ENCODE measurements at places on chromosomes 7 and 10. TPM values are rescaled to one million over a fixed set of nuclear protein-coding genes. Genes with fewer than 3 reads are reported as not detected.

DNA sequence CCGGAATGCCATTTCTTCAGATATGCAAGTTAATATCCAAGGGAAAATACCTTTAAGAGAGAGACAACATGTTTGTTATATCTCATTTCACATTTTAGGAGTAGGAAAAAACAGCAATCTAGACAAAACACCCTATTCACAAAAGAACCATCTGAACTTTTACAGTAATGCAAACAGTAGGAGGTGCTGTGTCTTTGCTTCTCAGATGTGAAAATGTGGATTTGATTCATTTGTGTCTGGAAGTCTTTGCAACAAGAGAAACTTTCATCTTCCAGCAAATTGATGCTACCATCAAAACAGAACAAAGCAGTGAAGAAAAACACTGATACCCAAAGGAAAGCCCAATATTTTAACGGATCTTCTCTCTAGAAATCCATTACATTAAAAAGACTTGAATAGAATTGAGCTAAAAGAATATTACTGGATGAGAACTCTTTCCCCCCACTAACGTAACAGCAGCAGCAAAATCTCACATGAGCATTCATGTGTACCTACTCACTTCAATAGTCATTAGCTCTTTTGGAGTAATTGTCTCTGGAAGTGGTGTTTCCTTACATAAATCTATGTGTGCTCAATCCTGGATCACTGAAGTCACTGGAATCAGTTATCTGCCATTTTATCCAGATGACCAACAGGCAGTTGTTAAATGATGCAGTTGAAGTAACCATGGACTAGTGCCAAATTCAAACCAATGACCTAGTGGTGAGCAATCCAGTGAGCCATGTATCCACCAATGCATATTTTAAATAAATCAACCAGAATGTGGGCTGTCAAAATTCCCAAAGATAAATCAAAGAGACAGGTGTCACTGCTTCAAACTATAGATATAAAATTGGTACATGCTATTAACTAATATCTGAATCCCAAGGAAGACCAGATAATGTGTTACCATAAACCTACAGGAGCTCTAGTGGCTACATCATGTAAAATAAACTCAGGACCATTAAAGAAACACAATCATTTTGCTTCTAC lies 1.8 kb downstream of the SEMA3C start:
- H3K36me3 ChIP-seq = no peaks in the 10 kb centered on the region
- H3K4me3 ChIP-seq = peak overlapping the region; percentile 27

- no peaks in the 10 kb centered on the region for H3K4me1 ChIP-seq
- no peak overlapping the region for H3K4me3 ChIP-seq
- no peaks in the 10 kb centered on the region for H3K36me3 ChIP-seq
- DNase-seq = no peak
- peaks cover 11% of the 10 kb centered on the region for H3K27me3 ChIP-seq
Measured at GRCh38 chr7:131664570-131664969, 108.1 kb upstream of the PODXL start.

DNA sequence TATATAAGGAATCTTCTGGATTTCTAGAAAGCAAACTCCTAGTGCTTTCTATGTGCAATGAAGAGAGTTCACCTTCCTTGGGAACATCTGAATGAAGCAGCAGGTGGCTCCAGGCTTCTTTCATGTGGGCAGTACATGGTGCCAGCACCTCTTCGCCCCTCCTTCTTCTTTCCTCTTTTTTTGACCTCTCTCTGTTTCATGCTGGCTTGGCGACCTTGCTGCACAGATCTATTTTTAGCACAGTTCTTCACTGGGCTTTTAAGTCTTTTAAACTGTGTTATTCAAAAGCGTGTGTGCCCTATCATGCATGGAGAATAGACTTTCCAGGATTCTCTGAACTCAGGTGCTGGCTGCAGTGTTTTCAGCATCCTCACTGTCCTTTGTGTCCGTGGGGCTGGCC lies 400.3 kb upstream of the PRKCQ start:
- H3K4me3 ChIP-seq = no peak overlapping the region
- no peaks in the 10 kb centered on the region for H3K27me3 ChIP-seq
- no peak overlapping the region for H3K27ac ChIP-seq

- no peak within 1 kb of the TSS for H3K27ac ChIP-seq
- H3K4me1 ChIP-seq = no peaks in the 10 kb centered on the region
- H3K27me3 ChIP-seq = peaks cover 86% of the 10 kb centered on the region
- H3K36me3 ChIP-seq = no peaks in the 10 kb centered on the region
Measured at GRCh38 chr10:8054494-8055407, at the start of gene GATA3. Gene GATA3 (plus strand): TSS chr10:8054688. CDS start chr10:8055656, 968 bp downstream.

DNA sequence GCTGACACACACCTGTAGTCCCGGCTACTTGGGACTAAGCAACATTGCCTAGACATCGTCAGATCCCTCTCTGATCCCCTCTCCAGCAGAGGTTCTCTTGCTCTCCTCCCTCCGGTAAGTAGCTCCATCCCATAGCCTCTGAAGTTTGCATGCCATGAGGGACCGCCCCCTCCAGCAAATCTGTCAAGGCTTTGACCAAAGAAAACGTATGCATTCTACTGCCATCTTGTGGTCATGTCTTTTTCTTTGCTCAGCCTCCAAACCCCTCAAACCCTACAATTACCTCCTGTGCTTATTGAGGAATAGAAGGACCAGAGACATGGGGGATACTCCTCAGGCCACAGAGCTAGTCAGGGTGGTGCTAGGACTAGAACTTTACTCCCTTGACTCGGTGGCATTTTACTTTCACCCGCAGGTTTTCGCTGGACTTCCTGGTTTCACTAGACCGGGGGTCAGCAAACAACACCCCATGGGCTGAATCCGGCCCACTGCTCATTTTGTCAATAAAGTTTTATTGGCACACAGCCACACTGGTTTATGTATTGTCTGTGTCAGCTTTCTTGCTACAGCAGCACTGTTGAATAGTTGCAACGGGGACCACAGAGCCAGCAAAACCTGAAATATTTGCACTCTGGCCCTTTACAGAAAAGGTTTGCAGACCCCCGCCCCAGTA lies 202.6 kb upstream of the FOXK1 start:
- no peaks in the 10 kb centered on the region for H3K36me3 ChIP-seq
- no peaks in the 10 kb centered on the region for H3K27me3 ChIP-seq
- no peak overlapping the region for H3K4me3 ChIP-seq
- no peak overlapping the region for H3K27ac ChIP-seq
- no peaks in the 10 kb centered on the region for H3K4me1 ChIP-seq
- peak; percentile 16 for DNase-seq

DNA sequence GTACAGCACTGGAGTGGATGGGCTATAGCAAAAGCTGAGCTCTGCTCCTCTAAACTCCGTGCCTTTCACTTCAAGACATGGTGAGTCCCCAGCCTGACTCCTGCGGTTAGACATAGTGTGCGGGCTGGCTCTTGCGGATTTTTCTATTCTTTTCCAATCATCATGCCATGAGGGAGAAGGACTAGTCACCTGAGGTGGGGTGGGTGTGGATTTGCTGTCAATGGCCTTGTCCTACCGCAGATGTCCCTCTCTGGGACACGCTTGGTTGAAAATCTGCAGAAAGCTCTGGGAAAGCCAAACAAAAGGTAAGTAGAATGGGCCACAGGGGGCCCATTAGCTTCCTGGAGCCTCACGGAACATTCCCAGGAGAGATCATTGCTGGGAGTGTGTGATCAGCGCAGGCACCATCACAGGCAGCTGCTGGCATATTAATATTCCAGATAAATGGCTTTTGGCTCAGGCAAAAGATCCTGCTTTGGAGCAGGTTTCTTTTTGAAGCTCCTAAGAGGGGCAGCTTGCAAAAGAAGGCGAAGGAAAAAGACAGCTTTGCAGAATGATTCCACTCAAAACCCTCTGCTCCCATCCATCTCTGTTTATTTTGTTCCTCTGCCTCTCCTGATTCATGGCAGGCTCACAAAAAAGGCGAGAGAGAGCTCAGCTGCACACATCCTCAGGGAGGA lies 509.0 kb upstream of the ZMIZ1 start:
- peaks cover 3% of the 10 kb centered on the region for H3K27me3 ChIP-seq
- no peak overlapping the region for H3K27ac ChIP-seq
- no peak for DNase-seq
- no peaks in the 10 kb centered on the region for H3K4me1 ChIP-seq
- H3K4me3 ChIP-seq = no peak overlapping the region

DNA sequence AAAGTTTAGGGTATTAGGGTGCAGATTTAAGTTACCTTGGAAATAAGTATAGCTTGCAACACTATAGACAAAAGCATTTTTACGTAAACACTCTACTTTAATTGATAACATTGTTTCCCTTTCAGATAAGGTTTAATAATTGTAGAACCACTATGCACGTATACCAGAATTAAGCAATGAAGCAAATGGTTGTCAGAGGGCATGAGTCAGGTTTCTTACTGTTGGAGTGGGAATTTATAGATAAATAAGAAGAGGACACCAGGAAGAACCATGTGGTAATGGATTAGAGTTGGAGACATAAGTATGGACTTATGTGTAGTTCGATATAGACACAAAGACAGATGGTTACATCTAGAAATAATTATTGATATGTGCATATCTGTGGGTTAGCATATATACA lies 355.6 kb downstream of the ETV1 start:
- H3K4me3 ChIP-seq = no peak overlapping the region
- no peaks in the 10 kb centered on the region for H3K4me1 ChIP-seq
- H3K27me3 ChIP-seq = no peaks in the 10 kb centered on the region
- peak; percentile 60 for DNase-seq
- no peak overlapping the region for H3K27ac ChIP-seq
- no peaks in the 10 kb centered on the region for H3K36me3 ChIP-seq

DNA sequence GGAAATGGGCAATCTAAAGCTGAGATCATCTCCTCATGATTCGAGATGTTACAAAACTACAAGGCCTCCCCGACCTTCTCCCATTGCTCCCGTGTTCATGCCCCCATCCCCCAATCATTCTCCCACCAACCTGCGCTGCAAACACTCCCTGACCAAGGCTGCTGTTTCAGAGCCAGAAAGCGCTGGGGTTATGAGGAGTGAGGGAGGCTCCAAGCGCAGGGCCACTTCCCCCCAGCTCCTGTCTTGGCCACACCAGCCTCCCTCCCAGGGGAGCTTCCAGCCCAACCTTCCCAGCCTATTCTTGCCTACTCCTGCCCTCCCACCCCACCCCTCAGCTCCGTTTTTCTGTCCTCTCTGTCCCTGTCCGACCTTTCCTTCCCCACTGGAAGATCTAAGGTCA lies 14.7 kb upstream of the NODAL start:
- peaks cover 24% of the 10 kb centered on the region for H3K27me3 ChIP-seq
- H3K27ac ChIP-seq = no peak overlapping the region
- peaks cover 2% of the 10 kb centered on the region for H3K4me1 ChIP-seq
- DNase-seq = no peak

- no peaks in the 10 kb centered on the region for H3K27me3 ChIP-seq
- no peak overlapping the region for H3K27ac ChIP-seq
- no peak overlapping the region for H3K4me3 ChIP-seq
- H3K36me3 ChIP-seq = no peaks in the 10 kb centered on the region
Measured at GRCh38 chr7:123415625-123416024, 118.8 kb downstream of the IQUB start.

DNA sequence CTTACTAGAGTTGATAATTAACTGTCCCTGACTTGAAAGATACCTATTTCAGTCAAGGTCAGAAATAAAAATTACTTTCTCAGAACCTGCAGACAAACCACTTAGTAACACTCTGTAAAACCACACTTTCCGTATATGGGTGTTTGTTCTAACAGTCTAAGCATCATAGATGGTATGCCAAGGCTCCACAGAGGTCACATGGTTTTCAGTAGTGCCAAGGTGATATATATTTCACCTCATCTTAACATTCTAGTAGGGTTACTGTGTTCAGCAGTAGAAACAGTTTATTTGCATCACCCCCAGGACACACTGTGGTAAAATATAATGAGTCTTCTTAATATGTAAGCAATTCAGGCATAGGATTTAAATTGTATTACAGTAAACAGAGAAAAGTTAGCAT lies 61.5 kb downstream of the KCND2 start:
- H3K36me3 ChIP-seq = no peaks in the 10 kb centered on the region
- H3K4me1 ChIP-seq = no peaks in the 10 kb centered on the region
- H3K27me3 ChIP-seq = no peaks in the 10 kb centered on the region
- no peak for DNase-seq
- no peak overlapping the region for H3K27ac ChIP-seq
- H3K4me3 ChIP-seq = no peak overlapping the region

DNA sequence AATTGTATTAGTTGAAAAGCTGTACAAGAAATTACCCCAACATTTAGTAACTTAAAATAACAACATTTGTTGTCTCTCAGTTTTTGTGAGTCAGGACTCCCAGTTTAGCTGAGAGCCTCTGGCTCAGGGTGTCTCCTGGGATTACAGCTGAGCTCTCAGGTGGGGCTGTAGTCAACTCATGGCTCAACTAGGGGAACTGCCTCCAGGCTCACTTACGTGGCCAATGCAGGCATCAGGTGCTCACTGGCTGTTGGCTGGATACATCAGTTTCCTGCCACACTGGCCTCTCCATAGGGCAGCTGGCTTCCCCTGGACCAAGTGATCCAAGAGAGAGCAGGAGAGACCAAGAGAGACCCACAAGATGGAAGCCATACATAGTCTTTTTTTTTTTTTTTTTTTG lies 17.5 kb downstream of the CCNY start:
- H3K4me1 ChIP-seq = peaks cover 28% of the 10 kb centered on the region
- H3K27ac ChIP-seq = no peak overlapping the region
- H3K27me3 ChIP-seq = no peaks in the 10 kb centered on the region
- H3K4me3 ChIP-seq = no peak overlapping the region

DNA sequence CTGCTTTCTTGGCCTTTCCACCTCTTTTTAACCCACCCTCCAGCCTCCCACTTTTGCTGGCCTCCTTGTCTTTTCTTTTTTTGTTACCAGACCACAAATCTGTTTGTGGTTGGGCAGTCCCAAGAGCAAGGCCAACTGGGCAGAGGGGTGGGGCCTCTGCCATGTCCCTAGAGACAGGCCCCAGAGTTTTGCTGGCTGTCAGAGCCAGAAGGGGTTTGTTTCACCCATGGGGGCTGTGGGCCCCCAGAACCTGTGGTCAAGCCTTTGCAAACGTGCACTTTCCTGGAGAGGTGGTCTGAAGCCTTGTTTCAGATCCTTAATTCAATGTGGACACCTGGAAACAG lies 10.3 kb downstream of the ZMIZ1 start:
- no peak overlapping the region for H3K4me3 ChIP-seq
- DNase-seq = no peak
- no peaks in the 10 kb centered on the region for H3K36me3 ChIP-seq
- peaks cover 84% of the 10 kb centered on the region for H3K4me1 ChIP-seq

The GRM8 gene
- not detected for polyA plus RNA-seq

The ATP6V0A4 gene
- not detected for polyA plus RNA-seq

The RTKN2 gene
- 0.75 TPM for polyA plus RNA-seq

The ZNF248 gene
- polyA plus RNA-seq = 4.2 TPM

The CYP2C9 gene
- polyA plus RNA-seq = not detected

Measured in IMR-90 (cell line).